ENCODE measurements at places on chromosomes 2 and 18. TPM values are rescaled to one million over a fixed set of nuclear protein-coding genes. Genes with fewer than 3 reads are reported as not detected.

GRCh38 chr2:194343167-194343566 is 1313.9 kb upstream of the SLC39A10 start:
- no peak for DNase-seq

GRCh38 chr2:115294999-115295398 is 852.6 kb downstream of the DPP10 start:
- no peak for DNase-seq

GRCh38 chr2:9738535-9739496 is 104.5 kb upstream of the TAF1B start:
- no peak for DNase-seq

The PHLPP1 gene
- 11.7 TPM for total RNA-seq

GRCh38 chr2:213156717-213157116 is 5.3 kb upstream of the IKZF2 start:
- no peak for DNase-seq

GRCh38 chr2:216043949-216044348 is 30.6 kb upstream of the MREG start:
- no peak for DNase-seq

GRCh38 chr2:175823002-175823706 is 178.9 kb downstream of the LNPK start:
- no peak for DNase-seq

Measured in upper lobe of left lung (tissue), 6 donors.